ENCODE measurements at places on chromosomes 6 and 20. TPM values are rescaled to one million over a fixed set of nuclear protein-coding genes. Genes with fewer than 3 reads are reported as not detected.
A peak's percentile ranks its signal among the peaks of the same experiment; 100 is the strongest.

GRCh38 chr6:209432-210103, 82.7 kb upstream of the DUSP22 start:
- no peak for DNase-seq

NKAIN2 gene
- 0.06 TPM for total RNA-seq

DNA sequence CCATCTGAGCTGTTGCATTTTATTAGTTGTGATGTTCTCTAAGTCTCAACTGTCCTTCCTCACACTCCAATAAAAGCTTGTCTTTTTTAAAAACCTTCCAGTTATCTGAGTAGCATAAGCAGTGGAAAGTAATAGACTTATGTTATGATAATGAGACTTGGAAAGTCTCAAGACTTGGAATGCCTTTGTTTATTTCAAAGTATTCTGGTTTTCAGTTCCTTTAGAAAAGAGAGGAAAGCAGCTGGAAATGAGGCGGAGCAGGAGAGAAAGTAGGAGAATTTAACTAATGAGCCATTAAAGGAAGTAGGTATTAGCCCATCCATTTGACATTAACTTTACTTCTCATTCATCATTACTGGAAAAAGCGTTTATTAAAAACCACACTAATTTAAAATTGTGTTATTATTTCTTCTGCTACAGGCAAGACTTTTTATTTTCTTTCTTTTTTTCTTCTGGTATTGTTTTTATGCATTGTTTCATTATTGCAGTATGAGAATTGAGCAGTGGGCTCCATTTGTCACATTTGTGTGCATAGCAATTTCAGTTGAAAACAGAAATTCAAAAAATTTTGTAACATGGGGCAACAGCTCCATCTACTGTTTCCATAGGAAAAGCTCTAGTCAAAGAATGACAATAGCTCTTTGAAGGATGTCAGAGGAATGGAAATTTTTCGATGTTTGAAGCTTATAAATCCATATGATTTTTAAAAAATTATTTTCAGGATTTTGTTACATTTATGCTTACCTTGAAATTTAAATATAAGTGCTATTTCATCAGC, 194.8 kb downstream of the COL9A1 start:
- DNase-seq, result peak; percentile 5

- DNase-seq, result peak; percentile 71
Observed at GRCh38 chr20:51373713-51374455, 168.6 kb downstream of the NFATC2 start.

DNA sequence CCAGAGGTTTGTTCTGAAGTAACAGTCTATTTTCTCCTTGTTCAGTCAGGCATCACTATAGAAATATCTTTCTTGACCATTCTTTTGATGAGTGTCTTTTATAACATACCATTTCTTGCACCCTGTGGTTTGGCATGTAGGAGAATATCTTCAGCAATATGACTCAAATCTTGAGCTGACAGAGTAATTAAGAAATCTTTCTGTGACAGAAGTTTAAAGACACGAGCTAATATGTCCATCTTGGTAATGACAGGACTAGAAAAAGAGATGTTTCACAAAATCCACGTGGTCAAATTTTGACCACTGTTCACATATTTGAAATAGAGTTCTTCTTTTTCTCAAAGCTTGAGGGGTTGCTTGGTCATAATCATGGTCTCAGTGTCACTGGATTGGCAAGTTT, 149.9 kb downstream of the MYB start:
- DNase-seq, result no peak

VIP gene
- total RNA-seq, result 2.7 TPM

DNA sequence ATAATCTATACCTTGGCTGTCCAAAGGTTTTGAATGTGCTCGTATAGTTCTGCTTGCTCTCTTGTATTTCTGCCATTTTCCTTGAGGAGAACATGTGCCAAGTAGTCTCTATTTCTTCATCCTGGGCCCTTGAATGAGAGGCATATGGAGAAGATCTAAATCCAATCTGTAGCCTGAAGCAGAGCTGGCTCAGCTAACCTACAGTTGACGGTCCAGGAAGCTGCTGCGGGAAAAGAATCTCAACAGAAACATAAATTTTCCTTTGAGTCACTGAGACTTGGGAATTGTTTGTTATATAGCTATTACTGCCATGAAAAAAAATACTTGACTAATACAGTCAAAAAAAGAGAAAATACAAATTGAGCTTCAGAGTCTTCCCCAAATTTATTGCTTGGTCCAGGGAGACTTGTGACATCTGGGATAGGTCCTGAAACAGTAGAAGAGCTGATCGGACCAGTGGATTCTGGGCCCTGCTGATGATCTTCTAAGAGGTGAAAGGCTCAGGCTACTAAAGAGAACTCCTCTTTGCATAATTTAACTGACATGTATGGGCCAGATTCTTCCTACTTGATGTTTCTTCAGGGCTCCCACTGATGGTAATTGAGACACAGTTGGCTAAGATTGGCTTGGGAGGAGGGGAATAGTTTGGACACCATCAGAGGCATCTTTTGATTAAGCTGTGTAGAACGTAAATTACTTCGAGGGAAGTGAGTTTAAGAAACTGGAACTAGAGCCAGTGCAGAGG, 29.9 kb upstream of the PLCB4 start:
- no peak for DNase-seq

SH3BGRL2 gene
- 19.2 TPM for total RNA-seq

SAMD3 gene
- total RNA-seq, result 1.1 TPM
